ENCODE measurements at places on chromosomes 3 and 15.

DNA sequence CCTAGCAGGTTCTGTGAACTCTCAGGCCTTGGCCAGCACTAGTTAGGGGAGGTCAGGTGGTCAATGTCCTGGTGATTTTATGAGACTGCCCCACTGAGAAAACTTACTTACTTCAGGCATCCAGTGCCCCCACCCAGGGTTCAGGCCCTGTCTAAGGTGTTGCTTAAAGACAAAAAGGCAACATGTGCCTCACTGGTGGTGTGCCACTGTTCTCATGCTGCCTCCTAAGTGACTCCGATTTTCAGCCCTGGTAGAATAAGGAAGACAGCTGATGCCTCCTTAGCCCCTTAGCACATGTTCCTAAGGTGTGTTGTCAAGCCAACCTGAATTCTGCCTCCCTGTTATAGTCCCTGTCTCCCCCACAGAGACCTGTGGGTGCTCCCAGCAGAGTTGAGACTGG, 5.3 kb downstream of the RBM15B start:
- no peak for DNase-seq

DNA sequence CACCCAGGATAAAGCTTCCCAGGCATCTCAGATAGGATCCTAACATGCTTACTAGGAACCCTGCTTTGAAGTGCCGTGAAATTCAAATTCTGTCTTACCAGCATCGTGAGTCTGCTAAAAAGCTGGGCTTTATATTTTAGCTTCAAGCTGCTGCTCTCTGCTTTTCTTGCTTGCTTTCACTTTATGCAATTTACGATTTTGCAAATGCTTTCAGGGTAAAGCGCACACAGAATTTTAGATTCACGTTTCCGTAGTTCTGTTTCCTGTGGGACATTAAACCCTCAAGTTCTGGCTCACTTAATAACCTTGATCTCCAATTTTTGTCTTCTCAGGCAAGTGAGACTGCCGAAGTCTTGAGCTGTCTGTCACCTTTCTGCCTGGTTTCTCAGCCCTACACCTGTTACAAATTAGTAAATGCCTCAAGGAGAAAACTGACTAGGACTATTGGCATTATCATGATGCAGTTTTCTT, 170.5 kb upstream of the TGFBR2 start:
- DNase-seq: no peak

DNA sequence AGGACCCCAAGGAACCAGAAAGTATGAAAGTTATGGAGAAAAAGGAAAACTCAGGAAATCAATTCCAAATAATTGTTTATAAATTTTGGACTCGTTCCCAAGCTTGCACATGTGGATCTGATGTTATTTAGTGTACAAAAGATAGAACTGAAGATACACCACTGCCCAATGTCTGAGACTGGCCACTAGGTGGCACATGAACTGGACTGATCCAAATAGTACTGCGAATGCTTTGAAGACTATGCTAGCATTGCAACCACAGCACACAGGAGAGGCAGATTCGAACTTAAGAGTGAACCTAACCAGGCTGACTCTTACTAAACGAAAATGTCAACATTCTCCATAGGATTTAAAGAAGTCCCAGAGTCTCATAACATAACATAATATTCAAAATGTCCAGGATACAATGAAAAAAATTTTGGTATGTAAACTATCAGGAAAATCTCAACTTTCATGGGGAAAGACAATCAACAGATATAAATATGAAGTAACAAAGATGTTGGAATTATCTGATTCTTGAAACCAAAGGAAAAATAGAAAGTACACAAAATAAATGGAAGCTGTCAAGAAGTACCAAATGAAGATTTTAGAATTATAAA, 596.7 kb downstream of the FGF12 start:
- no peak for DNase-seq

GRCh38 chr3:45640091-45640507, 45.5 kb downstream of the LIMD1 start:
- DNase-seq: no peak

GRCh38 chr3:12815719-12816118, 19.2 kb downstream of the CAND2 start:
- no peak for DNase-seq

- DNase-seq: no peak
These were observed 77.5 kb upstream of the RNF7 start for GRCh38 chr3:141660614-141660947.

GRCh38 chr3:58867621-58868020, 182.2 kb downstream of the CFAP20DC start:
- DNase-seq: no peak

DNA sequence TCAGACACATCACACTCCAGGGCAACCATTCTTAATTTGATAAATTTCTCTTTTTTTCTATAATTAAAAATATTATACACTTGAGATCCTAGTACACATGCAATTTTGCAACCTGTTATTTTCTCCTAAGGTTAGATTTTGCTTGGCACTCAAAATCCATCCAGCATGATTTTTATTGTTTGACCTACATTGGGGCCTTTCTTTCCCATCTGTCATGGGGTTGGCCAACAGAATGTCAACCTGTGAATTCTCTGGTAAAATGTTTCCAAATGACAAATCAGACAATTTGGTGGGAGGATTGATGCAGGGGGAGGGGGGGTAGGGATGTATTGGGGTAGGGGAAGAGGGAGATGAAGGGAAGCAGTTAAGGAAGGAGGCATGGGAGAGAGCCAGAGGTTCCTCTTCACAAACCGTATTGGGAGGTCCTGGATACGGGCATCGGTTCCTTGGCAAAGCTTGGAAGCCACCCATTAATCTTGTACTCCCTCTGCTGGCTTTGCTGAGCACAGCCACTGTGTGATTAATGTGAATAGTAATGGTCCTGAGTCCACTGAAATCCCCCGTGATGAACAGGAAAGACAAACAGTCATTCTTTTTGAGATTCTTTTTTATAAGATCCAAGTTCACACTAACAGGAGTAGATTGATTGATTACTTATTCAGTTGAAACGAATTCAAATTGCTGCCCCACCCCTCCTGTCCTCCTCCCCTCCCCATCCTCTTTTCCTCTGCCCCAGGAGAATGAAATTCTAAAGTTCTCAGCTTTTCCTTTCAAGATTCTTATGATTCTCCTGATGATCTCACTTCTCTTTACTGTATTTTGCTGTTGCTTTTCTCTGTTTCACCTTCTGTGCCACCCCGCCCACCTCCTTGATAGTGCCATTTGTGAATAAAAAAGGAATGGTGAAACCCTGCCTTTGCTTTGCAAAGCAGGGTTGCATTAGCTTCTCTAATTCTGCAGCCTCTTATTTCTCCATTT, 82.2 kb upstream of the SLC25A26 start:
- DNase-seq: no peak

DNA sequence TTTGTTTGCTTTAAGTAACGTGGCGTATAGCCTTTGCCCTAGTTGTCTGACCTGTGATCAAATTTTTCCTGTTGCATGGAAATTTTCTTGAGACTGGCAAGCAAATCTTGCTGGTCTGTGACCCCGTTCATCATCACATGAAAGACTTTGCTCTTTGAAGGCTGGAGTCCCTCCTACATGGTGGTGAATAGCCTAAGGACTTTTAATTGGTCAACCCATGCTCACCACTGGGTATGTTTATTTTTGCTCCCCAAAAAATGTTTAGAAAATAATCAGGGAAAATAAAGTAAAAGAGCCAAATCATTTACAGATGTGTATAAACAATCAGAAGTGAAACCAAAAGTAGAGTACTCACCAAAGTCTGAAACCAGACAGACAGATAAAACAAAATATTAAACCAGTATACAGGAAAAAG, 1075.3 kb upstream of the ALCAM start:
- no peak for DNase-seq

GRCh38 chr3:131008326-131008725, 18.3 kb downstream of the ASTE1 start:
- DNase-seq: no peak

DNA sequence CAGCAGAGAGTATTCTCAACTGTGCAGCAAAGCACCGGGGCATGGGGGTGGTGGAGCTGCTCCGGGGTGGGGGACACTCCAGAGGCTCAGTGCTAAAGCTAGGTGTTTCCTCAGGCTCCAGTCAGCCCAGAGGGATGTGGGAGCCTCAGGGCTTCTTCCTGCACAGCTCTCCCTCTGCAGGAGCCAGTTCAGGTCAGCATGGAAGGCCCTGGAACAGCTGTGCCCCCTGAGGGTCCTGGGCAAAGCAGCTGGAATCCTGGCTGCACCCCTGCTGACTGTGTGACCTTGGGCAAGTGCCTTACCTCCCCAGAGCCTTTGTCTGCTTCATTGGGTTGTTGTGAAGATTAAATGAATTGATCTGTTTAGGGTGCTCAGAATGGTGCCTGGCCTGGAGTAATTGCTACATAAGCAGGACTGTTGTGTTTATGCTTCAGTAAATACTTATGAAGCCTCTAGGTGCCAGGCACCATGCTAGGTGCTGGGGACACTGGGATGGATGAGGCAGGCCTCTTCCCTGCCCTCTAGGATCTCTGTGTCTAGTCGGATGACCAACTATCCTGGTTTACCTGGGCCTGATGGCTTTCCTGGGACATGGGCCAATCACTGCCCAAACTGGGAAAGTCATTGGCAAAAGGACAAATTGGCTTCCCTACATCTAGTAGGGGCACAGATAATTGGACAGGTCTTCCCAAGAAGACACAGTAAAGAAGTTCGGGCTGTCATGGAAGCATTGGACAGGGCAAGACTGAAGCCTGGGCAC, 64.2 kb upstream of the LCTL start:
- DNase-seq: no peak

DNA sequence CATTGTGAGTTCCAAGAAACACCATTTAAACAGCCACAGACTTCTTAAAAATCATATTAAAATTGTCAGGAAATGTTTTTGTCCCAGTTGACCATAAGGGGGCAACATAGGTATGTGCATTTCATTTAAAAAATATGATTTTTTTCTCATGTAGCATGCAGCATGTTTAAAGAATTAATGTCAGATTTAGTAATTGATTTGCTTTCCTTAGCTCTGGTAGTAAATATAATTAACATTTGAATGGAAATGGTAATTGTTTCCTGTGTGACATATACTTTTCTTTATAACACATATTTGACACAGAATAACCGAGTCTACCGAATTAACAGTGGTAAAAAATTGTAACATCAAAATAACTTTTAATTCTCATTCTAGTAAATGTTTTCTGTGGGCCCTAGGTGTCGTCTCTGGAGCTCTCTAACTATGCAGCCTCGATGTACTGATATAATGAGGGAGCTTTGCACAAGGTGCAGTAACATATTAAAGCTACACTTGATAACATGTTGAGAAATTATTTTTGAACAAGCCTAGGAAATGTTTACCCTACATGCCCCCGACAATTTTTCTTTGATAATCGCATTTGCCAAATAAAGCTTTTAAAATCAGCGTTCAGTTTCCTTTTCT, 34.9 kb downstream of the NXPE3 start:
- no peak for DNase-seq

Measured in stimulated activated CD4-positive, alpha-beta T cell treated with anti-CD3 and anti-CD28 coated beads, Interleukin-4, amount 100 ng/mL, for 1 hour (primary cell).